Lung microvascular endothelial cell (primary cell): ENCODE measurements at places on chromosomes 2 and 18.

DNA sequence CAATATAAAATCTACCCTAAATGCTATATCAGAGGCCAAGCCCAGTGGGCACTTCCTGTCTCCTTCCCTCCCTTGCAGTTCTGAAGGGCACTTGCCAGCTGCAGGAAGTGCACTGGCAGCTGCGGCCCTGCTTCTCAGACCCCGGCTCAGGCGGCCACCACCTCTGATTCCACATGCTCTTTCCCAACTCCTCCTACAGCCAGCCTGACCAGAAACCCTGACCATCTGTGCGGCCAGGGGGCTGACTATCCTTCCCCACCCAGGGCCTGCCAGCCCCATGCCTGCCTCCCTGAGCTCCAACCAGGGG lies 88.6 kb downstream of the ZBTB7C start:
- no peak for DNase-seq

DNA sequence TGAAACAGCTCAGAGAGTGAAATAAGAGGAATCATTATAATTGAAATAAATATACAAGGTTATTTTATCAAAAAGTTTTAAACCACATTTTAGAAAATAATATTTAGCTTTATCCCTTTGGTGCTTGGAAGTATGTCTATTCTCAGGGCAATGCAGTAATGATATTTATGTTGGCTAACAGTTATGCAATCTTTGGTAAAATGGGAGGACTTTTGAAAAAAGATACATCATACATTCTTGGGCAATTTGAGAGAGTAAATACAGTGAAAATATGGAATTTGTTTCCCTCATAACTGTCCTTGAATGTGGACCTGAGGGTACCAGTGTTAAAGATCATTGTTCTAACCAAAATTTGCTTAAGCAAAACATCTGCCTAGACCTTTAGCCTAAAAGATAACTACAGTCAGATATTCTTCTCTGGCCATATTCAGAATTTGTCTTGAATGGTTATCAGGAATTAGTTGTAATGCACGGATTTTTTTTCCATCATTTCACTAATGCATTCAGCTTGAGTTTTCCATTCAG lies 137.2 kb downstream of the LRRTM1 start:
- no peak for DNase-seq

DNA sequence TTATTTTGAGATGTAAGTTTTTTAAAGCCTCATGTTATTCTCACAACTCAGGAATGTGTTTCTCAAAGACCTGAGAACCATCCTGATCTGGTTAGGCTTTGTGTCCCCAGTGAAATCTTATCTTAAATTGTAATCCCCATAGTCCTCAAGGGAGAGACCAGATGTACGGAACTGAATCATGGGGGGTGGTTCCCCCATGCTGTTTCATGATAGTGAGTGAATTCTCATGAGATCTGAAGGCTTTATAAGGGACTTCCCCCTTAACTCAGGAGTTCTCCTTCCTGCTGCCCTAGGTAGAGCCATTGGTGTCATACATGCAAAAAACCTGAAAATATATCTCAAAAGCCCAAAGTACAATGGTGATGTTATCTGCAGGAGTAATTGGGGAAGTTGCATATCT lies 836.7 kb downstream of the CBLN2 start:
- no peak for DNase-seq

DNA sequence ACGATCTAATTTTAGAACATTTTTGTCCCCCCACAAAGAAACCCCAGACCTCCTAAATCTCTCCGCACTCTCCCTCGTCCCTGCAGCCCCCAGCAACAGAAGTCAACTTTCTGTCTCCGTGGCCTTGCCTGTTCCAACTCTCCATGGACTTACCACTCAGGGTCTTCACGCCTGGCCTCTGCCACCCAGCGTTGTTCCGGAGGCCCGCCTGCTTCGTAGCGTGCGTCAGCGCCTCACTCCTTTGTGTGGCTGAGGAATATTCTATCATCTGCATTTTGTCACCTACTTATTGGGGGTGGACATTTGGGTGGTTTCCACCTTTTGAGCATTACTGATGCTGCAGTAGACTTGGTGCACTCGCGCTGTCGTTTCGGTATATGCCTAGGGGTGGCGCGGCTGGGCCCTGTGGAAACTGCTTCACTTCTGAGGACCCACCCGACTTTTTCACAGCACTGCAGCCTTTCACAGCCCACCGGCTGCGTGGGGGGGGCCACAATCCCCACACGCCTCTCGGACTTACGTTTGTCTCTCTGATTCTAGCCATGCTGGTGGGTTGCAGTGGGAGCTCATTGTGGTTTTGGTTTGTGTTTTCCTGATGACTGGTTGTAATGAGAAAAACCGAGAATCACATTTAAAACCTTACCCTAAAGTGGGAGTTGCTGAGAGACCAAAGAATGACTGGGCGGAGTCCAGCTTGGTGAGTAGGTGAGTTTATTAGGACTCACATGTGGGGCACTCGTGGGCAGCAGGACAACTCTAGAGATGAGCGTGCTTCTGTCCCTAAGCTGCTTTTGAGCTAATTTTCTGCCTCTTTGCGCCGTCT lies 1.4 kb upstream of the HSBP1L1 start:
- no peak for DNase-seq

DNA sequence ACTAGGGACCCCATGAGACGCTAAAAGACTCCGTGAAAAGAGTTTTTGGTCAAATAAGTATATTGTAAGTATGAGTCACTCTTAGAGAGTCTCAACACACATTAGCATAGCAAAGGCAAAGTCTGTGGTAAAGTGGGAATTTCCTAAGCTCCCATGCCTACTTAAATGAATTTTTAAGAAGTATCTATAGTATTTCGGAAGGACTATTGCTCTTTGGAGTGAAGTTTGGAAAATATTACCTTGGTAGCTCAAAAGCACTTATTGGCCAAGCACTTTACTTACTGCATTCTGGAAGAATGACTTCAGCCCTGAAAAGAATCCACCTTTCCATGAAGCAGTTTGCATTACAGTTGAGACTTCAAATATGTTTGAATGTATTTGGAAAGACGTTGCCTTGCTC lies 57.1 kb downstream of the CAVIN2 start:
- DNase-seq: no peak

DNA sequence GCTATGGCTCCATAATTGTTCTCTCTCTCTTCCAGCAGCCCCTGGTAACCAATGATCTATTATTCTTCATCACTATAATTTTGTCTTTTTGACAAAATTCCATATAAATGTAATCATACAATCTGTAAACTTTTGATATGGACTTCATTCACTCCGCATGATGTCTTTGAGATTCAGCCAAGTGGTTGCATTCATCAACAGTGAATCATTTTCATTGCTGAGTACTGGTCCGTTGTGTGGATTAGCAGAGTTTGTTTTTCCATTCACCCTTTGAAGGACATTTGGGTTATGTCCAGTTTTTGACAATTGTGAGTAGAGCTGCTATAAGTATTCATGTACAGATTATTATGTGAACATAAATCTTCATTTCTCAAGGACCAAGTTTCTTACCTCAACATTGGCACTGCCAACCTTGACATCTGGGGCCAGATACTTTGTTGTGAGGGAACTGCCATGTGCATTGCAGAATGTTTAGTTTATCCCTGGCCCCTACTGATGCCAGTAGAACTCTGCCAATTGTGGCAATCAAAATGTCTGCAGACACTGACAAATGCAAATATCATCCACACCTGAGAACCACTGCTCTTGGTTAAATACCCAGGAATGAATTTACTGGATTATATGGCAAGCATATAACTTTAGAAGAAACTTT lies 48.4 kb upstream of the BCL2L11 start:
- peak; percentile 94 for DNase-seq

DNA sequence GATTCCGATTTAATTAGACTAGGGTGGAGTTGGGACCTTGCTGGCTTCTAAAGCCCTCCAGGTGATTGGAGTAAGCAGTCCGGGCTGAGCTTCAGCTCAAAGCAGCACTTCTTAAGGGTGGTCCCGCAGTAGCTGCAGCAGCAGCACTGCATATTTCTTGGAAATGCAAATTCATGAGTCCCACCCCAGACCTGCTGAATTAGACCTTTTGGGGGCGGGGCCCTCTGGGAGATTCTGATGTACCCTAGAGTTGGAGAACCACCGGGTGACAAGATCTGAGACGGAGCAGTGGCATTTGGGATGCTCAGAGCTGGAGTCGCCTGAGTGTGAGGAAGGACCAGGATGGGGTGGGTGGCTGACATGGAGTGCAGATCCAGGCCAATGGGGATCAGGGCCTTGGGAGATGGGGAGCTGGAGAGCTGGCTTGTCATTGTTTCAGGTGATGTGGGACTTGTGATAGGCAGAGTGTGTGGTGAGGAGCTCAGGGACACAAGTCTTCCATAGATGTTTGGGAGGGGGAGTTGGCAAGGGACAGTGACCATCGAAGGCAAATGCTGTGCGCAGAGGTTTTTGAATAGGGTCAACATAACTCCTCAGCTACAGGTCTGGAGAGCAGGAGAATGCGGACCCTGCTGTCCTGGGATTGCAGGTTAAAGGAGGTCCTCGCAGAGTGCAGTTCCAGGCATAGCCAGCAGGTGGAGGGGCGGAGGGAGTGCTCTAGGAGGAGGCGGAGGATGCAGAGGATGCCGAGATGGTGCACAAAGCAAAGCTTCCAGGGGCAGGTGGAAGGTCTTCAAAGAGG lies 130.9 kb upstream of the RAB12 start:
- DNase-seq: peak; percentile 65

DNA sequence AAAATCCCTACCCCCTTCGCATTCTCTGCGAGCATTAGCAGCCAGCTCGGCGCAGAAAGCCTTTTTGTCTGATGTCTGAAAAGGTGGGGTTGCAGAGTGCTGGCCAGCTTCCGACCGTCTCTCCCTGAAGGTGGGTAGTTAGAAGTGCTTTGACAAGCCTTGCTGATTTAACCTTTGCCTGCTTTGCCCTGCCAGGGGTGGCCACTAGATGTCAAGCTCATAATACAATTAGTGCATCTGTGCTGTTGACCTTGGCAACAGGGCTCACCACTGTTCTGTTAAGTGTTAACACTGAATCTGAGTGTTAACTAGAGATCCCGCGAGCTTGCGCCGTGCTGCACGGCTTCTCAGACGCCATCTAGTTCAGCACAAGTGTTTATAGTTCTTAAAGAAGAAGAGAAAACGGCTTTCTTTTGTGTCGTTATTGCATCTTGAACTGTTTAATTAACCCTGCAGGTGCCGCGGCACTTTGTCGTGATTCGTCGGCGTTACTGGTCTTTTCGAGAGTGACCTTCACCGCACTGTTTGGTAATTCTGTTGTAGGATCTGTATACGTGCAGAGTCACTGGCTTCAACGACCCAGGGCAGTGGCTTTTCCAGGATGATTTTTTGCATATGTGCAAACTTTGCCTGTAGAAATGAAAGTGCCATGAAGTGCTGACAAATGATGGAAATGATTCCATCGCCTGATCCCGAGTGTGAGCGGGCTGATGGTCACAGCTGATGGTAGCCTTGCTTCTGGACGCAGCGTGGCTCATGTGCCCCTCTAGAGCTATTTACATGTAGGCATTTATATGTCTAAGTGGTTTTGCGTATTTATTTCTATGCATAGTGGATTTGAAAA lies 5.5 kb downstream of the SALL3 start:
- DNase-seq: peak; percentile 13

DNA sequence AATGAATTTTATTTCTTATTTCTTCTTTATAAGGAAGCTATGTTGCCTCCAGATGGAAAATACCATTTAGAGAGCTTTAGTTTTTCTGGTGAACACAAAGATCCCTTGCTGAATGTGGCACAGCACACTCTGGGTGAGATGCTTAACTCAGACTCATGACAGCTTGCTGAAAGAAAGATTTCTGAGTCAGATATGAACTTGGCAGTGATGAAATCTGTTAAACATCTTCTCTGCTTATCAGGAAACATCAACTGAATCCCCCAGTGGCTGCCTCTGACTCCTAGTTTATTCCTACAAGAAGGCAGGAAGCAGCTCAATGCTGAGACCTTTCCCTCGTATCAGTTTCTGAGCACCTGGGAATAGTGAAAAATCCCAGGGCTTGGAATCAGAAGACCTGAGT lies 162.8 kb downstream of the OSR1 start:
- DNase-seq: no peak

DNA sequence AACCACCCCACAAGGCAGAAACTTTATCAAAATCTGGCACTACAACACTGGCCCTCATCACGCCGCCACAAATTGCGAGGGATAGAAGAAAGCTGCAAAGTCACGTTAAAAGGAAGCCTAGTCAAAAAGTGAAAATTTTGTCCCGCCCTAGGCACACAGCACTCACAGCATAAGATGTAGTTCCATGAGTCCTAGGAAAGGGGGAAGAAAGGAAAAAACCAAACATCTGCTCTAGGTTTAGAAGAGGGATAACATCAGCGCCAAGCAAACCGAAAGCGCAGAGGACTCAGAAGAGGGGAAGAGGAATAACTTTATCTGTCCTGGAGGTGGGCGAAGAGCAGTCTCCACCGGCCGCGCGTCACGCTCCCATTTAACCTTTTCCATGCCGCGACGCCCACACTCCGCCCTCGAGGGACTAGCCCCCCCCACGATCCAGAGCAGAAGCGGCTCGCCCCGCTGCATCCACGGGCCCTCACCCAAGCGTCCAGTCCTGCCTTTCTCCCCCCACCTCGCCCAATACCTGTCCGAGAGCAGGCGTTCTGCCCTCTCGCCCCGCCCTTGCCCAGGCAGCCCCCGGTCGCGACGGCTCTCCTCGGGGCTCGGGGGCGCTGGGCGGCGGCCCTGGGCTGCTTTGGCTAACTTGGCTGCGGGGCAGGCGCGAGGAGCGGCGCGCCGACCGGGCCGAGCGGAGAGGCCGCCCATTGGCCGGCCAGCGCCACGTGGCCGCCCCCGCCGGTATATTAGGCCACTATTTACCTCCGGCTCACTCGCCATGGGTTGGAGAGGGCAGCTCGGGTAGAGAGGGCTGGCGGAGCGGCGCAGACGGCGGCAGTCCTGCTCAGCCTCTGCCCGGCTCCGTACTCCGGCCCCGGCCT lies at the start of gene HOXD1:
TSS of gene HOXD1 (plus strand) at position 770 of the 875 bp plus-strand sequence. CDS start 134 bp downstream, outside the sequence.
- peak; percentile 90 for DNase-seq

DNA sequence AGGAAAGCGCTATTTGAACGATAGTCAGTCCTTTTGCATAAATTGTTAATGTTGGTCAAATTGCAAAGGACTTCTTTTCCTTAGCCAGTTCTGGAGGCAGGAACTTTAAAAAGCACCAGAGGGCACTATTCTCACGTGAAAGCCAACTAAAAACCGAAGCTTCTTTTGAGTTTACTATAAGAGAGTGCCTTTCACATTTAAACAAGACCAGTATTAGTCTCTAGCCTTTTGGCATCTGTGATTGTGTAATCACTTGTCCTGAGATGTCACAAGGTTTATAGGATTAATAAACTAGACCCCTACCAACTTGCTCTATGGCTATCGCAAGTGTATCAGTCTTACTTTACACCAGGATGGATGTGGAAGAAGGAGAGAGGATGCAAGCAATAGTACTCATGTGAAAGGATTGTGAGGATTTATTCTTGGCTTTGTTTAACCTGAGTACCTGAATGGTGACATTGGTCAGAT lies 14.4 kb upstream of the STAT4 start:
- peak; percentile 75 for DNase-seq
